ENCODE measurements at places on chromosomes 3 and 15.
A peak's percentile ranks its signal among the peaks of the same experiment; 100 is the strongest.

GRCh38 chr3:196335503-196335948 is 2.7 kb downstream of the TM4SF19 start:
- no peak for DNase-seq

DNA sequence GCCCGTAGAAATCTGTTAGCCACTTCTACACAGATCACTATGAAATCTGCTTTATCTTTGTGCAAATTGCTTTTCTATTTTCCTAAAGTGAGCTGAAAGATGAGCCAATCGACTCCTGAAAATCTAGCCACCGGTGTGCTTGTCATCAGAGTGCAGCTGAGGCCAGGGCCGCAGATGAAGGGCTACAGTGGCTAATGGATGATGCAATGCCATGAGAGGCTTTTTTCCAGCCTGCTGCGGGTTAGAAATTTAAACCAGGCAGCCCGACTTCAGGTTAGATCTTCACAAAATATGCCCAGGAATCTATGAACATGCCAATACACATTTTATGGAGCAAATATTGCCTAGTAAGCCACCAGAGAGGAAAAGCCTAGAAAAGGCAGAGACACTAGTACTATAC is 948.2 kb upstream of the CFAP20DC start:
- no peak for DNase-seq

- no peak for DNase-seq
Measured at GRCh38 chr15:72616491-72617210, 37.8 kb upstream of the GOLGA6B start.

GRCh38 chr3:190109441-190109840 is 11.3 kb downstream of the P3H2 start:
- no peak for DNase-seq

DNA sequence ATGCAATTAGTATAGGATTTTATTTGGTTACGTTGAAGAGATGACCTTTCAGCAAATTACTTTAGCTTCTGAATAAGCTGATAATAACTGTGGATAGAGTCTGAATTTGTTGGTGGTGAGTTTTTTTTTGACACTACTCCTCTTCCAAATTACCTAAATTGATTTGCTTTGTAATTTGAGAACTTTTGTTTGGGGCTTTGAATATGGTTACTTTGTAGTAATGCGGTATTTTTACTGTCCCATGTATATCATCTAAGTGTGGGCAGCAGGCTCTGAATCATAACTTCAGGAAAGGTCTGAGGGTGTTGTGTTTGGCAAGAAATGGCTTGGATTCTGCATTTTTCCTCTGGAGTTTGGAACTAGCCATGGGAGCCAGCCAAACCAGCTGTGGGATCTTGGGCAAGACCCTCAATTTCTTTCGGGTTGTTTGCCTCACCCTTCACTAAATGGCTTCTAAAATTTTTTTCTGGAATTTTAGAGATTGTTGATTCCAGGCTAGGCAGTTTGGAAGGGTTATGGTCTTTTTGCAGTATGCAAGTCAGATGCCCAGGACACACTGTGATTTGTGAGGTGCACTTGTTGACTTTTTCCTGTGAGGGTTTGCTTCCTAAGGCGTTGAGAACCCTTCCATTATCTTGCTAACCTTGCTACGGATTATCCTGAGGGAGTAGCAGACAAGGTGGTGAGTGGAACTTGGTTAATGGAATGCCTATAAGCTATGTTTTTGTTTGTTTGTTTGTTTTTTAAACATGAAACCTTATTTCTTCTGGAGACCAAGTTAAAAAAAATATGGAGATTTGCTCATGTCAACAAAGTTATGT is 10.4 kb downstream of the PTPRG start:
- no peak for DNase-seq

GRCh38 chr3:132716372-132716771 is 5.8 kb downstream of the NPHP3 start:
- DNase-seq, result no peak

- DNase-seq, result no peak
Measured at GRCh38 chr15:69896606-69897005, 201.1 kb downstream of the TLE3 start.

DNA sequence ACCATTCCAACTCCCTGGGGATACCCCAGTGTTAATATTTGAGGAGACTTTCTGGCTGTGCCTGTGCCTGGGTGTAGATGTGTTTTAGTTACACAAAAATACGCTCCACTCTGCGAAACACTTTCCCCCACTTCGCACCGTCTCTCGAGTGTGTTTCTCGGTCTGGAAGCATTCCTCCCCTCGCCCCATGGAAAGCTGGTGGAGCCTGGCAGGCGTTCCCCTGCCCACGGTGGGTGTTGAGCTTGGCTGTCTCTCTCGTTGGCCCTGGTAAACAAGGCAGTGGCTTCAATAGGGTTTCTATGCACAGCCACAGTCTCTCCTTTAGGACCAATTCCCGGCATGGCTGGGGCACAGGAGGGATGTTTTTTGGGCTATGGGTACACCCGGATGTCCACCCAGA is 19.3 kb downstream of the IQSEC1 start:
- DNase-seq, result no peak

- no peak for DNase-seq
Measured at GRCh38 chr3:15303728-15304127, 28.7 kb downstream of the SH3BP5 start.

GRCh38 chr3:3346556-3346955 is 167.1 kb upstream of the CRBN start:
- no peak for DNase-seq

GRCh38 chr15:82851981-82852511 is 42.6 kb downstream of the WHAMM start:
- DNase-seq, result no peak

GRCh38 chr15:57732526-57733331 is 26.2 kb downstream of the POLR2M start:
- peak; percentile 14 for DNase-seq

DNA sequence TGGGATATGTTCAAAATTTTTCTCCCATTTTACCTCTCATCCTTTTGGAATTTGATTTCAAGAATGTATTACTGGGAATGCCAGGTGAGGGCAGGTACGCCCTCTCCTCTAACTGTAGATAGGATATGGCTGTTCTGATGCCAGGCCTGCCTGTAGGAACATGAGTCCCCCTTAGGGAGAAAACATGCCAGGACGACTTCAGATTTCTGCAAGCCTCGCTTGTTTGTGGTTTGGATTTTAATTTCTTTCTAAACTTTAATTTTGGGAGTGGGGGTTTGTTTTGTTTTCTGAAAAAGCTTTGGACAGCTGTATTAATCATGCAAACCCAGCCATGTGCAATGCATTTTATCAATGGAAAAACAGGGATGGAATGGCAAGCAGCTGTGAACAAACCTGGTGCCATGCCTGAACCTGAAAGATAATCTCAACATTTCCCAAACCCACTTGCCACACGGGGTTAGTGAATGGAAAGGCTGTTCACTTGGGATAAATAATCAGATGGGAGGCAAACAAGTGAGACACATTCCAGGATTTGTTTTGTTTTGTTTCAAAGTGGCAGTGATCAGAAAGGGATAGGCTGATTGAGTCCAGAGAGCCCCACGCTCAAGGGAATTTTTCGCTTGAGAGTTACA is 207.6 kb downstream of the GAP43 start:
- no peak for DNase-seq

- no peak for DNase-seq
Measured at GRCh38 chr15:70348226-70348543, 250.5 kb upstream of the TLE3 start.

- DNase-seq, result no peak
Measured at GRCh38 chr15:39275066-39275465, 305.8 kb upstream of the THBS1 start.

- no peak for DNase-seq
Measured at GRCh38 chr3:149374391-149374790, 3.1 kb downstream of the TM4SF1 start.

DNA sequence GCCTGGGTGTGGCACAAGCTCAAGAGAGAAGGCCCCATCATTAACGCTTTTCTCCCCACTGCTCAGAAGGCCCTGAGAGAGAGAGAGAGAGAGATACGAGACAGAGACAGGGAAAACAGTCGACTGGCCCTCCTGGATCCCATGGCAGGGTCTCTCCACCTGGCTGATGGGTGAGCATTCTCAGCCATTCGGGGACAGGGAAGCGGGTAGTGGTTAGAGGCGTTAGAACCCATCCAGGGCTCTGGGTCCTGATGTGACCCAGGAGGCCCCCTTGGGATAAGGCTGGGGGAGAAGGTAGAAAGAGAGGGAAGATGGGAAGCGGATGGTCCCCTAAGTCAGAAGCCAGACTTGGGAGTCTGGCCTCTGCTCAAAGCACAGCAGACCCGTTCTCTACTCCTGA is 7.9 kb downstream of the TGM5 start:
- DNase-seq, result no peak

GRCh38 chr3:55491296-55491816 is 4.2 kb upstream of the WNT5A start:
- DNase-seq, result no peak
